ENCODE measurements at places on chromosomes 11 and 22.
A peak's percentile ranks its signal among the peaks of the same experiment; 100 is the strongest.

- DNase-seq, result no peak
Measured at GRCh38 chr11:134784046-134784445, 372.0 kb upstream of the B3GAT1 start.

DNA sequence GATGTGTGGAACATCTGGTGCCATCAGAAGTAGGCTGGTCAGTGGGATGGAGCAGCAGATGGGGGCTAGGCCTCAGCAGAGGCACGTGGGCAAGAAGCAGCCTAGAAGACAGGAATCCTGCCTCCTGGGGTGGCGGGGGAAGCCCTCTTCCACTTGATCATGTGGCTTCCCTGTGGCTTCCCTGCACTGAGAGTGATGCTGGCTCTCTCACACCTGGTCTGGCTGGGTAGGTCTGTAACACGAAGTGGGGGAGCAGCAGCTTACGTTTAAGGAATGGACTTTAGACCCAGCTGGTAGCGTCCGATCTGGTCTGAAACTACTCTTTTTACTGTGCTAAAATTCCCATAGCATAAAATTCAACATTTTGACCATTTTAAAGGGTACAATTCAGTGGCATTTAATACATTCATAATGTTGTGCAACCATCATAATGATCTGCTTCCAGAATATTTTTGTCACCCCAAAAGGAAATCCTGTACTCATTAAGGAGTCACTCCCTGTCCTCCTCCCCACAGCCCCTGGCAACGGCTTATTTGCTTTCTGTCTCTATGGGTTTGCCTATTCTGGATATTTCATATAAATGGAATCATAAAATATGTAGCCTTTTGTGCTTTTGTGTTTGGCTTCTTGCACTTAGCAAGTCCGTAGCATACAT is 21.7 kb downstream of the PTPN5 start:
- DNase-seq, result no peak

DNA sequence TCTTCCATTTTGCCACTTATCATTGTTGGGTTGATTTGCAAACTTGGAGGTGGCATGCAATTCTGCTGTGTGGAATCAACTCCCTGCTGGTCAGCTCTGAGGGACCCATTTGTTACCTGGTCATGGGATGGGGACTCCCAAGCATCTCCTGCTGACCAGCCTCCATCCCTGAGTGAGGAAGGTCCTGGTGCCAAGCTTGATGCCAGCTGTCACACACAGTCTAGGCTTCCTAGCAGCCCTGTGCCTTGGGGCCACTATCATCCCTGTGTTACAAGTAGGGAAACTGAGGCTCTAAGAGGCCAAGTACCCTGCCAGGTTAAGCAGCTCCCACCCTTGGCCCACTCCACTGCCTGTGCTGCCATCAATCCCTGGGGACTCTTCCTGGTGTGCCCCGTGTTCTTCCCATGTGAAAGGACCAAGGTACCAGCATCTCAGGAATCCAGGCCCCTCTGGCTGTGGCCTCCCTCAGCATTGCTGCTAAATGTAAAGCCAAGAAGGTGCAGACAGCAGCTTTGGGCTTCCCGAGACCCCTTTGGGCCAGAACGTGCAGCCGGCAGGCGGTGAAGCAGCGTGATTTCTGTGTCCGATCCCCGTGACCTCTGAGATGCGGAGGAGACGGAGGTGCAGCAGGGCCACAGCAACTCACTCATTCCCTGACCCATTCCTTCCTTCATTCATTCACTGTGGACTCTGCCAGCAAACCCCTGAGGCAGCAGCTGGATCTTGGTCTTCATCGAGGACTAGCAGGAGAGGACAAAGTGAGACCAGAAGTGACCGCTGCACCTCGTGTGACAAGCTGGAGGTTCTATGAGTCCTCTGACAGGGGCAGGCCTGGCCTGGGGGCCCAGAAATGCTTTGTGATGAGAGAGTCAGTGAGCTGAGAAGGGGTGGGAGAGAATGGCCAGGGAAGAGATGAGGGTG is 49.7 kb downstream of the MYEOV start:
- peak; percentile 41 for DNase-seq

DNA sequence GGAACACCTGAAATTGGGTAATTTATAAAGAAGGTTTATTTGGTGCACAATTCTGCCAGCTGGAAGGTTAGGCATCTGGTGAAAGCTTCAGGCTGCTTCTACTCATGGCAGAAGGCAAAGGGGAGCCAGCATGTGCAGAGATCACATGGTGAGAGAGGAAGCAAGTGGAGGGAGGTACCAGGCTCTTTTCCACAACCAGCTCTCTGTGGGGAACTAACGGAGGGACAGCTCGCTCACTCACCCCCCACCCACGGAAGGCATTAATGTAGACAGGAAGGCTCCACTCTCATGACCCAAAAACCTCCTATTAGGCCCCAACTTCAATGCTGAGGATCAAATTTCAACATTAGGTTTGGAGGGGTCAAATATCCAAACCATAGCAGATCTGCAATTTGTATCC is 75.6 kb upstream of the ARHGAP32 start:
- no peak for DNase-seq

- DNase-seq, result no peak
Measured at GRCh38 chr11:84590106-84590505, 1037.0 kb downstream of the DLG2 start.

GRCh38 chr11:5624489-5625279 is at the start of gene TRIM34:
TSS of gene TRIM34 (plus strand) at chr11:5625001. CDS start at chr11:5632332, 7,331 bp downstream.
- no peak for DNase-seq

DNA sequence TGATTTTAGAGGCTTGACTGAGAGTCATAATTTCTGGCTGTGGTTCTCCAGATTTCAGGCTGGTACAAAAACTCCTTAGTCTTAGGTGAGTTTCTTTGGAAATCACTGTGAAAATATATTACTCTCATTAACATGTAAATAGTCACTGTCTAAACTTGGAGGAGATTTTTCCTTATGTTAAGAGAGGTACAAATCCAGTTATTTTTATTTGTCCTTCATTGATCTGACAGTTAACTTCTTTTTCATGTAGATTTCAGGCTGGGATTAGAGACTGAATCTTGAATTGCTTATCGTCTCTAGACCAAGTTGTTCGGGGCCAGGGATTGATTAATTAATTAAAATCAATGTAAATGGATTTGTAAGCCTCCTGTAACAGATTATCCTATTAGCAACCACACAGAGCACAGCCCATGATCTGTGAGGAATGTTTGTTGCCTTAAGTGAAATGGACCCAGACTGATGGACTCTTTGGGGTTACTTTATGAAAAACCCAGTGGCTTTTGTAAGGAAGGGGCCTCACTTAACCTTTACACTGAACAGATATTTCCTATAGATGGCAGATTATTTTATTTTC is 21.1 kb downstream of the TEAD1 start:
- no peak for DNase-seq

DNA sequence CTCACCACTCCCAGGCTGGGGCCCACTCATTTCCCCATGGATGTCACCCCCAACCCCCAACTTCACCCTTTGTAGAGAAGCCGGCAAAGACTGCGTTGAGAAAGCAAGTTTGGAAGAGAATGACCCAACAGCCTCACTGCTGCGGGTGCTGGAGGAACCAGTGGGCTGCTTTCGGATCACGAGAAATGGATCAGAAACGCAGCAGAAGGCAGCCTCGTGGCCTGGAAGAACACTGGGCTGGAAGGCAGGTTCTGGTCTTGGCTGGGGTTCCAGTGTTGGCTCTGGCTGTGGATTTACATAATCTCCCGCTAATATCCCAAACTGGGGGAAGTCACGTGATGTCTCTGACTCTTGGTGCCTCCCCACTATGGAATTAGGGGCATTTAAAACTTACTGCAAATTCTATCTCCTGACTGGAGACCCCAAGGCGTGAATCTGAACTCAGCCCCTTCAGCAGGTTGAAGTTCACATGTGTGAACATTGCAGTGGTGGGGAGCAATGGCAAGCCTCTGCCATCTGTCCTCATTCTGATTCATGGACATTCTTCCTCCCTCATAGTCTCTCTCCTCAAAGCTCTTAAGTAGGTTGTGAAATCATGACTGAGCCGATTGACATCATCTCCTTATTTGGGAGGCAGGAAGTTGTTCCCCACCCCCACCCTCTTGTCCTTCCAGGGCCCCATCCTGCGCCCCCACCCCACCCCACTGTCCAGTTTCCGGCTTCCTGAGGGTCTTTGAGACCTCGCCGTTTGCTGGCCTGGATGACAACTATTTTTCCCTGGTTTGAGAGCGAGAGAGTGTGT is 37.0 kb upstream of the TIMP3 start:
- DNase-seq, result no peak

DNA sequence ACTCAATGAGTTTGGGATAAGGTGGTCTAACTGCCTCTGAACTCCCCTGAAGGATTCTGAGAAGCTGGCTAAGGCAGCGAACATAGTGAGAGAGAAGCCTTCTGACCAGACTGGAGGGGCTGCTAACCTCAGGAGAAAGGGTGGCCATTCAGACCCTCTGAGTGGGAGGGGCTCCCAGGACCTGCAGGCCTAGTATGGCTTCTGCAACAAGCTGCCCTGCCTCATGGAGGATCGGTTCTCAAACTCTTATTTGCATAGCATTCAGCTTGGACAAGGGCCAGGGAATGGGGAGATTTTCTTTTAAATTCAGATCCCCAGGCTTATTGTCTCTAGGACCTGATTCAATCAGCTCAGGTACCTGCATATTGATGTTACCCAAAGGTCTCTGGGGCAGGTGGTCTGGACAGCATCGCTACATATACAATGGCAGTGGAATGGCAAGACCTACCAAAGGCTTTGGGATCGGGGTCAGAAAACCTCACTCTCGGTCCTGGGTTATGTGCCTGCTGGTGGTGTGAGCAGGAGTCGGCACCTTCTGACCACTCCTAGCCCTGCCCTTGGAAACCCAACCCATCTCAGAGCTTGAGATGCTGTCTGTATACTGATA is 599.1 kb downstream of the BRD1 start:
- DNase-seq, result peak; percentile 21

- DNase-seq, result no peak
Measured at GRCh38 chr22:47994601-47995263, 1232.3 kb downstream of the TBC1D22A start.

- DNase-seq, result no peak
Measured at GRCh38 chr22:19571207-19571795, 47.1 kb upstream of the CLDN5 start.

DNA sequence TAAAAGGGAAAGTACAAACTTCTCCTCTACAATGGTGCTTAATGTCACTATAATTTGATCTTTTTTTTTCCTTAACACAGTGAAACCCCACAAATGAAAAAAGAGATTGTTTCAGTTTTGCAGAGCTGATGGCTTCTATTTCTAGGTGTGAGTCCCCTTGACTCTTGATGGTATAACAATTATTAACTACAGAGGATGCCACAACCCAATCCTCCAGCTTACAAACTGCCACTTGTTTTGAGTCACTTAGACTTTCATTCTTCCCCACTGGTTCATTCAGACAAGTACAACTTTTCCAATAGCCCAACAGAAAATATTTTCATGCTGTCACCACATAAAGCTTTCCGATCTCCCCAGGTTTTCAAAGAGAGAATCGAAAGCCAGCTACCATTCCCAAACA is 812.2 kb downstream of the LRRC4C start:
- DNase-seq, result no peak

- no peak for DNase-seq
Measured at GRCh38 chr22:24503843-24504338, 8.8 kb downstream of the UPB1 start.

- DNase-seq, result no peak
Measured at GRCh38 chr11:36088266-36088972, 144.6 kb downstream of the LDLRAD3 start.

DNA sequence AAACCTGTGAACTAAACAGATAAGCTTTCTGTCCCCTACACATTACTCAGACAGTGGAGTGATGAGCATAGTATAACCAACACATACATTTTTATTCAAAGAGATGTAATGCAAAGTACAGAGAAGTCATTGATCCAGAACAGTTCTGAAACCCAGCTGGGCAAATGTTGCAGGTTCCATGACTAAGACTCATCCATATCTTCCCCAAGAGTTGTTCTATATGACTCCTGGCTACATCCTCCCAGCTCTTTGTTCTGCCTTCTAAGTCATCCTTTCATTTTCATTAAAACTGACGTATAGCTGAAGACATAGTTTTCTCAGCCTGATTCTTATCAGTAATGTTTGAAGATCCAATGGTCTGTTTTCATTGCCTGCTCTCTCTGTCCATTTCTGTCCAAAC is 47.3 kb downstream of the PLAAT5 start:
- DNase-seq, result no peak

GRCh38 chr22:29255064-29255621 is 12.6 kb downstream of the RHBDD3 start:
- DNase-seq, result no peak

- no peak for DNase-seq
Measured at GRCh38 chr11:8532475-8532874, 61.6 kb downstream of the STK33 start.

DNA sequence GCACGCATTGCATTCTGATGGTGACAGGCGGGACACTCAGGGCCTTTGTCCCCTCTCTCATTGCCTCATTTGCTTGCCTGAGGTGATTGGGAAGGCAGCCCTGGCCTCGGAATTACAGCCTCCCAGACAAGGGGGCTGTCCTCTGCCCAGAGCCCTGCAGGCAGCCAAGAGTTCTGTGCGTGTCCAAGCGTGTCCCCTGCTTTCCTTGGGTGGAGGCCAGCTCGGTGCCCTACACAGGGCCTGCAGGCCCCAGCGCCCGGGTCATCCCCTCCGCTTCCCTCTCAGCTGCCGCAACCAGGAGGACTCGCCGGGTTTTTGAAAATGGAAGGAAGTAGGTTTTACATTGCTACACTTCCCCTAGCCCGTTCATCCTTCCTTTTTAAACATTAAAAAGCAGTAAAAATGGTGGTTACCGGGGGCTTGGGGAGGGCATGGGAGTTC is 1.9 kb downstream of the GRAMD4 start:
- no peak for DNase-seq
